ENCODE measurements at places on chromosomes 13 and 19. TPM values are rescaled to one million over a fixed set of nuclear protein-coding genes. Genes with fewer than 3 reads are reported as not detected.

- DNase-seq, result no peak
Measured at GRCh38 chr13:28031220-28031895, 42.9 kb upstream of the URAD start.

The ZNF599 gene
- total RNA-seq, result 9.5 TPM

- DNase-seq, result no peak
Measured at GRCh38 chr13:20669162-20669561, 34.3 kb upstream of the IL17D start.

- DNase-seq, result no peak
Measured at GRCh38 chr13:79479882-79480281, 1.1 kb upstream of the NDFIP2 start.

DNA sequence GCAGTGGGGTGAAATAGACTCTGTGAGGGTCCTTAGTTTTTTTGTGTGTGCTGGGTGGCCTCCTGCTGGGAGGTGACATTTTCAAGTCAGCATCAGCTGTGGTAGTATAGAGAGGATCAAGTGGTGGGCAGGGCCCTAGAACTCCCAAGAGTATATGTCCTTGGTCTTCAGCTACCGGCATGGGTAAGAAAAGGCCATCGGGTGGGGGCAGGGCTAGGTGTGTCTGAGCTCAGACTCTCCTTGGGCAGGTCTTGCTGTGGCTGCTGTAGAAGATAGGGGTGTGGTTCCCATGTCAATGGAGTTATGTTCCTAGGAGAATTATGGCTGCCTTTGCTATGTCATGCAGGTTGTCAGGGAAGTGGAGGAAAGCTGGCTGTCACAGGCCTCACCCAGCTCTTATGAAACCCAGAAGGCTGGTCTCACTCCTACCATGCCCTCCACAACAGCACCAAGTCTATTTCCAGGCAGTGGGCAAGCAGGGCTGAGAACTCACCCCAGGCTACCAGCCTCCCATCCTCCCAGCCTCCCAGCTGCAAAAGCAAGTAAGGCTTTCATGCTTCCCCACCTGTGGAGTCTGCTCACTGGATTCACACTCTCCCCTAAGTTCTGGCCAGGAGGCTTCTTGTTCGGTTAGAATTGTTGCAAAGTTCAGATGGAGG is 130.6 kb upstream of the SOX1 start:
- DNase-seq, result no peak

The RNF225 gene
- total RNA-seq, result not detected

- no peak for DNase-seq
Measured at GRCh38 chr13:89496478-89496877, 1825.3 kb downstream of the SLITRK5 start.

The PTH2 gene
- total RNA-seq, result not detected

- DNase-seq, result no peak
Measured at GRCh38 chr13:99819967-99820366, 151.6 kb downstream of the ZIC5 start.

The KIR2DL4 gene
- not detected for total RNA-seq

The ZNF99 gene
- 0.74 TPM for total RNA-seq

The STK11 gene
- 31.7 TPM for total RNA-seq

The SYNE4 gene
- 0.58 TPM for total RNA-seq

GRCh38 chr19:7676854-7677253 is at the start of gene MCEMP1:
Gene MCEMP1 (plus strand): TSS chr19:7677090. CDS start chr19:7677121, 31 bp downstream.
- DNase-seq, result no peak

The MAMSTR gene
- total RNA-seq, result 2.5 TPM

The TBXA2R gene
- total RNA-seq, result 1.4 TPM

DNA sequence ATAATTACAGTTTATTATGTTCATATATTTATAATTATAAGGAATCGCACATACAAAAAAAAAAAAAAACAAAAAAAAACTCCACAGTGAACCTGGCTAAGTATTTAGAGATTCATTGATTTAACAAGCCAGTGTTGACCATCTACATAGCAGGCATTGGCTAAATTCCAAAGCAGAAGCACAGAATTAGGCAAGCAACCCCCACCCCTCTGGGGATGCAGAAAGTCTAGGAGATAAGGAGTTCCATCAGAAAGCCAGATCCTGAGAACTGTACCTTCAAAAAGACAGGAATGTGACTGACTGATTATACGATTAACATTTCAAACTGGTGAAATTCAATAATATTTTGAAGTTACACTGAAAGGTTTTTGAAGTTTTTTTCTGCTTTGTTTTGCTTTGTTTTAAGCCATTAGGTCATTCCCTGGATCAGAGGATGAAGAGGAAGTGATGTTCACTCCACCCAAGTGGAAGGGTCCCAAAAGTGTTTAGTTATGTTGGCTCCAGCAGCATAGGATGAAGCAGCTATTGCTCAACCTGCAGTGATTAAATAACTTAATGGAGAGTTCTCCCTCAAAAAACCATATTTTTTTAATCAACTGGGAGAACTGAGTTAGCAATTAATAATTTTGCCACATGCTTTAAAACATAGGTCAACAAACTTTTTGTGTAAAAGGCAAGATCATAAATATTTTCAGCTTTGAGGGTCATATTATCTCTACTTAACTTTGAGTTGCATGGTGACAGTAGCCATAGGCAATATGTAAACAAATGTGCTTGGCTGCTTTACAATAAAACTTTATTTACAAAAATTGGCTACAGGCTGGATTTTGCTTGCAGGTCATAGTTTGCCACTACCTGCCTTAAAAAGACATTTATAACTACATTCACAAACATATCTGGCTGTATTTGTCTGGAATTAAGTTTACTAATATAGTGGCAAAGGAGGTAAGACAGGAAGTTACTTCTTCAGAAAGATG is 49.6 kb downstream of the DOCK9 start:
- DNase-seq, result no peak

- no peak for DNase-seq
Measured at GRCh38 chr19:40584007-40584406, 7.3 kb downstream of the SHKBP1 start.

GRCh38 chr19:11570039-11570462 is 7.4 kb downstream of the ACP5 start:
- DNase-seq, result no peak

GRCh38 chr13:102195566-102196462 is 206.0 kb downstream of the FGF14 start:
- DNase-seq, result peak; percentile 26

The ASPDH gene
- total RNA-seq, result not detected

The ZNF567 gene
- total RNA-seq, result 22.9 TPM
